Activated CD4-positive, alpha-beta T cell treated with anti-CD3 and anti-CD28 coated beads, Interleukin-2, amount 10 ng/mL, durations not matched to agents 7 days and 5 days (primary cell): ENCODE measurements at places on chromosomes 2 and 18.

DNA sequence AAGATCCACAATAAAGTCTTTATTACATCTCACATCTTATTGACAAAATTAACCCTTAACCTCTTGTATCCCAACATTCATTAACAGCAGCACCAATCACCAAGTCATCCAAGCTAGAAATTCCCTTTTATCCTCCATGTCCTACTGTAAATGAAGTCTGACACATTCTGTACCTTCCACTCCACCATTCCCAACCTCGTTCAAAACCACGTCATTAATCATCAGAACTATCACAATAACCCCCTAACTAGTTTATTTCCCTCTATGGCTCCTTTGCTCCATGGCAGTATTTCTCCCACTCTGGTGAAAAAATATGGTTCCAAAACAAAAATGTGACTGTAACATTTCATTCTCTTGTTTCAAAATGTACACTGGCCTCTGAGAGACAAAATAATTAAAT is 1626.2 kb downstream of the LRP1B start:
- DNase-seq, result no peak

DNA sequence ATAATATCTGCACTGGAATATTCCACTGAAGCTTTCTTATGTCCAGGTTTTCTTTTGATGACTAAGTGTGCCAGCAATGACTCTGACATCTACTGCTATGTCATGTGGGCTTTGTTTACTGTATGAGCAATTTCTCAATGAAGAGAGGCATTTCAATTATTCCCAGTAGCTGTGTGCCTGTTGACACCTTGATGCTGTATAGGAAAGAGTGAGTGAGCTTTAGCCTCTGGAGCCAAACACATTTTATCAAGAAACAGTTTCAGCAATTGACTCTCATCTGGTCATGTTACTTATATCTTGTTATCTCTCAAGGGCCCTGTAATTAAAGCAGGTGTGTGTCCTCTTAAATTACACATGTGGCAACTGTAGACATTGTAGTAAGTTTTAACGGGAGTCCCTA is 493.2 kb upstream of the FANCL start:
- DNase-seq, result no peak

- no peak for DNase-seq
Measured at GRCh38 chr2:100411841-100412292, 5.6 kb downstream of the CHST10 start.

GRCh38 chr2:149329068-149329467 is 1.3 kb upstream of the LYPD6 start:
- DNase-seq, result no peak

GRCh38 chr2:21728133-21728532 is 604.4 kb downstream of the TDRD15 start:
- DNase-seq, result no peak

- DNase-seq, result no peak
Measured at GRCh38 chr2:207531032-207531952, 1.5 kb downstream of the CREB1 start.

DNA sequence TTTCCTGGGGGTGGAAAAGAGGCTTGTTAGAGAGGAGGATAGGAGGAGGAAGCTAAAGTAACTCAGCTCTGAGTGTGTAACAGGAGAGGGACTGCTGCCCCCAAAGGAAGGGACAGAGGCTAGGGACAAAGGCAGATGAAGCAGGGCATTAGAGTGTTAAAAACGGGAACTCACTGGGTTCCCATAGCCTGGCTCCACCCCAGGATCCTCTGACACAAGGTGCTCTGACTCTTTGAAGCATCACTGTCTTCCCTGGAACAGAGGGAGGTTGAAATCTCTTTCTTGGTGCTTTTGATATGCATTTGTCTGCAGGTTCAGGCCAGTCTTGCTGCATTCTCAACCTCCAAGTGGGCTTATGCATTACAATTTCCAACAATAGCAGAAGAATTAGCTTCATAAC is 22.9 kb downstream of the IL36A start:
- DNase-seq, result no peak

- no peak for DNase-seq
Measured at GRCh38 chr2:157903151-157903550, 27.0 kb upstream of the ACVR1 start.
